ENCODE measurements at places on chromosomes 3 and 15.

GRCh38 chr3:119580067-119580760 lies 922 bp downstream of the ADPRH start:
- no peak for DNase-seq

DNA sequence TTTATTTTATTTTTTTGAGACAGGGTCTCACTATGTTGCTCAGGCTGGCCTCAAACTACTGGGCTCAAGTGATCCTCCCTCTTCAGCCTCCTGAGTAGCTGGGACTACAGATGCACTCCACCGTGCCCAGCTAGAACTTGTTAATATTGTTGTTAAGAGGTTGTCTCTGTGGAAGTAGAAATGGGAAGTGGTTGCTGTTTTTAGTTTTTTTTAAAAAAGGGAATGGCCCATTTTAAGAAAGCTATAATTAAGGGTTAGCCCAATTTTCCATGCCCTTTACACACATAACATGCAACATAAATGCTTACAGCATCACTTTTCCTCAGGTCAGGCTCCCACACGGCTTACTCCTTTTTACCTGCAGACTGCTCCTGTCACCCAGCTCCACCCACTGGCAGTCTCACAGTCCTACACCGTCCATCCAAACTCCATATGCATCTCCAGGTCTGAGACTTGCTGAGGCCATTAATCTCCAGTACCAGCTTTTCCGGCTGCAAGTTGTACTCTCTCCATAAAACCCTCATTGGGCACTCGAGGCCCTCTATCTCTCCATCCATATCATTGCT lies 19.8 kb downstream of the MORC1 start:
- no peak for DNase-seq

DNA sequence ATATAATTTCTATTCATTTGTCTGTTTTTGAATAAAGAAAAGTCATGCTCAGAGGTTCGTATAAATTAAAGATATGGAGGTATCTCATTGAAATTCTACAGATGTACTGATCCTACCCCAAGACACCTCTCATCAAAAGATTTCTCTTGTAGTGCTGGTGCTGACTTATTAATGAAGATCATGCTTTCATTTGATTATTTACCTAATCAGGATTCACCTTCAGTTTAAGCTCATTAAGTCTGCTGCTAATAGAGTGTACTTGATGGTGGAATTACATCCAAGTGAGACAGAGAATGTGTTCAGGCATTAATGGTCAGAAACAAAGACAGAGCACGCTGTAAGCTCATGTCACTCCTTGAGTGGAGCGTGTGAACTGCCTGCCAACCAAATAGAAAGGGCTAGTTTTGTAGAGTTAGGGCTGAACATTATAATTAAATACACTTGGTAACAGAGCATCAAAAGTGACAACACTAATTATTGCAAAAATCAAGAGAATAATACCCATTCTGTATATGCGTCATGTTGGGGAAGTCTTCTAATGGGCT lies 45.5 kb downstream of the KBTBD12 start:
- DNase-seq, result no peak

DNA sequence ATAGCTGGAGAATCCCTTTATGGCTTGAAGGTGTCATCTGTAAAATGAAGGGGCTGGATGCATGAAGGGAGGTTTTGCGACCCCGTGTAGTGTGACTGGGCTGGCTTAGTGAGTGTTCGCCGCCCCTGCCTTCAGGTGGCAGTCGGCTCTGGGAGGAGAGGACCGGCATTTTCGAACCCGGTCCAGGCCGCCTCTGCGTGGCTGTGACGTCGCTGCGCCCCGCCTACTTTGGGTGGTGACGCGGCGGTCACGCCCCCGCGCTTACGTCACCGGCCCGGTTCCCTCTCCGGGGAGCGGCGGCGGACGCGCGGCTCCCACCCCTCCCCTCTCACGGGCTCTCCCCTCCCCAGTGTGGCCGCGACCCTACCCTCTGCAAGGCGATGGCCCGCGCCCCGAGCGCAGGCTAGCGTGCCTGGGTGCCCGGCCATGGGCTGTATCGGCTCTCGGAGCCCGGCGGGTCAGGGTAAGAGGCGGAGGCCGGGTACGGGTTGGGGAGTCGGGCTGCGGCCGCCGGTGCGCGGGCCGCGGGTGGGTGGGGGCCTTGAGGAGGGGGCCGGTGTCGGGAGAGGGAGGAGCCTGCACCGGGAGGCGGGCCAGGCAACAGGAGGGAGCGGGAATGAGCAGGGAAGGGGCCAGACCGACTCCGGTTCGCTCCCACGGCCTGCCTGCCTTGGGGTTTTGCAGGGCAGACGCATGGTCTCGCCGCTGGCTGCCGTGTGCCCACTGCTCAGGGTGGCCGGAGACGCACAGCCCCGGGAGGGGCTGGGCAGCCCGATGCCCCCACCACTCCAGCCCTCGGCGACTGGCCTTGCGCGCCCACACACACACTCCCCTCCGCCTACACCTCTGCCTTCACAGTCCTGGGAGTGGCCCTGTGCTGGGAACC lies 1.5 kb upstream of the FAM131A start:
- peak; percentile 60 for DNase-seq

DNA sequence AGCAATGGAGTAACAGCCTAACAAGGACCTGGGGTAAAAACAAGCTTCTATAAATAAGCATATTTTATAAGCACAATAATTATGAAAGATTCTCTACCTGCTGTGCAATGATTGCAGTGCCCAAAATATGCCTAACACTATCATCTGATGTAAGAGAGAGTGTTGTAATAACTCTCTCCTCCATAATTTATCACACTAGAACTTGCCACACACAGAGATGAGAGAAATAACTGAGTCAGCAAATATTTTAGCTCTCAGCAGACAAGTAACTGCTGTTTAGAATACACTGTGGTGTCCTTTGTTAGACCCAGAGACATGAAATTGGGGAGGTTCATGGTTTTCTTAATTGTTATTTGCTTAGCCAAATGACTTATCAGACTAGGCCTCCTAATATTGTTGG lies 105.3 kb upstream of the ACP3 start:
- no peak for DNase-seq

- DNase-seq, result no peak
Observed at GRCh38 chr15:76057332-76058000, 2.3 kb upstream of the TMEM266 start.

DNA sequence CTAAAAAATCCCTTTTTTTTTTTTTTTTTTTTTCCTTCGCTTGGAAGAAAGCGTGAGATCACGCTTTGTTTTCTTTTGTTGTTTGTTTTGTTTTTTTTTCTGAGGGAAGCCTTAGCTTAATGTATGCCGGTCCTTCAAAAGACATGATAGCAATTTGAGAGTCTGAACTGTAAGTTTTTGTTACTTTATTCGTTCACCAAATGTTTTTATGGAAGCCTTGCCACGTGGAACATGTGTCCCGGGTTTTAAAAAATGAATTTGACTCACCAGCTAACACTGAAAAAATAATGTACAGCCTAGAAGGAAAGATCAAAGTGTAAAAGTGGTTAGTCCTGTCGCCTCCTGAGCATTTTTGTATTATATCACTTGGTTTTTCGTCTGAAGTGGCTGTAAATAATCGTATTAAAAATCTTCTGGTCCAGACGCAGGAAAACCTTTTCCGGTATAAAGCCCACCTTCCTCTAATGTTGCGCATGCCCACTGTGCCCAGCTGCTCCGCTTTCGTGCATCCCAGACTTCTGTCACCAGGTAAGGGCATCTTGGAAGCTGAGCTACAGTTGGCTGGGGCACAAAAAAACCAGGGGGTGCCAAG lies 795 bp upstream of the MYNN start:
- peak; percentile 87 for DNase-seq

GRCh38 chr3:57142411-57142723 lies 22.8 kb downstream of the IL17RD start:
- DNase-seq, result no peak

DNA sequence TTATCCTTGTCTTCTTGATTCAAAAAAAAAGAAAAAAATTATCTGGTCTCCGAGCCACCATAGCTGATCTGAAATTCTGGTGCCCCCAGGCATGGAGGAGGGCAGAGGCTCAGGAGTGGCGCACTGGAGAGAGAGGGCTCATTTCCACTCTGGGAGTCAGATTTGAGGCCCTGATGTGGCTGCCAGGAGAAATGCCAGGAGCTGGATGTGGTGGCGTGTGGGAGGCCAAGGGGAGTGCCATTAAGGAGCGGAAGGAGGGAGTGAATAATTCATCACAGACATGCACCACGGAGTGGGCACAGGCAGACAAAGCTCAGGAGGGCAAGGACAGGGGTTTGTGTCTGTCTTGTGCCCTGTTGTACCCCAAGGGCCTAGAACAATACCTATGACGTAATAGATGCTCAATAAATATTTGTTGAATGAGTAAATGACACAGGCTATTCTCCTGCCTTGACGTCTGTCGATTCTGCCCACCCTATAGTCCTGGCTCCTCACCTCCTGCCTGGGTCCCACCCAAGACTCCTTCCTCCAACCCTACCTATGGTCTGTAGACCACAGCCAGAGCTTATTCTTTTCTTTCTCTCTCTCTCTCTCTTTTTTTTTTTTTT lies 12.0 kb upstream of the GRIP2 start:
- no peak for DNase-seq

DNA sequence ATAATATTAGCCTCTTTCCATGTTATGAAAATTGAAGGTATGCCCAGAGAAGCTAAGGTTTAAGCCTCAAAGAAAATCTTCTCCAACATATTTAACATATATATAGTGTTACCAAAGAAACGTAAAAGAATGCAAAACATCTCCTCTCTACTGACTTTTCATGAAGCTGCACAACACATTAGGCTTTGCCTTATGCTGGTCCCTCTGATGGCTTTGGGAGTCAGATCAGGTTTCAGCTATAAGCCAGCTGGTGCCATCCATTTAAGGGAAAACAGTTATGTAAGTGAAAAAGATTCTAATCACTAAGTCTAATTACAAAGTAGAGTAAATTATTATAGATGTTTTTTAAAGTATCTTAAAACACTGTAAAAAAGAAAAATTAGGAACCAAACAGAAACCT lies 410.5 kb downstream of the LSAMP start:
- peak; percentile 19 for DNase-seq

- no peak for DNase-seq
Observed at GRCh38 chr15:81948751-81949150, 97.1 kb downstream of the MEX3B start.

DNA sequence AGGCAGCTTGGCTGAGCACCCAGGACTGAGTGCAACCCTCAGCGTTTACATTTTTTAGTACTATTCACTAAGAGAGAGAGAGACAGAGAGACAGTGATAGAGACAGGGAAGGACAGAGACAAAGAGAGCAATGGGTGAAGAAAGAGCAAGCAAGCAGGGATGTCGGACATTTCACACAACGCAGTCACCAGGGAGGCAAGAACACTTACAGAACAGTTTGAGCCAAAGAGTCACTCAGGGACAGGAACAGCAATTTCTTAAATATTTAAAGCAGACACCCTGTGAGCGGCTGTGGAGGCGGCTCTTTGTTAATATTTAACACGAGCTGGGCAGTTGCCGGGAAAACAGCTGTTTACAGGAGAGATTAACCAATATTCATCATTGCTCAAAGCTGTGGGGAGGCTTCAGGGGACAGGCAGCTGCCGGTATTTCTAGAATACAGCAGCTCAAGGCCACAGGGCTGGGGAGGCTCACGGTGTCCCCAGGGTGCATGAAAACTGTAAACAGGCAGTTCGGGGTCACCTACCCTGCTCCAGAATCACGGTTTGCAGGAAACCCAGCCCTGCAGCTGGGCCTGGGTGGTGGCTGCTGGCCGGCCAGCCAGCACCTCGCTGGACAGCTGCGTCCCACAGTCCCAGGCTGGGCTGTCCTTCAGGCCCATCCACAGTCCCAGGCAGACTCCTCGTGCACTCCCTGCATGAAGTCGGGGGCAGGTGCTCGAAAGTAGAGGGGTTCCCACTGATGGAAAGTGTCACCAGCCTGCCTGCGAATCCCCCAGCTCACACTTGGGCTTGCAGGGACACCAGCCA lies 38.8 kb upstream of the PCSK6 start:
- DNase-seq, result no peak

DNA sequence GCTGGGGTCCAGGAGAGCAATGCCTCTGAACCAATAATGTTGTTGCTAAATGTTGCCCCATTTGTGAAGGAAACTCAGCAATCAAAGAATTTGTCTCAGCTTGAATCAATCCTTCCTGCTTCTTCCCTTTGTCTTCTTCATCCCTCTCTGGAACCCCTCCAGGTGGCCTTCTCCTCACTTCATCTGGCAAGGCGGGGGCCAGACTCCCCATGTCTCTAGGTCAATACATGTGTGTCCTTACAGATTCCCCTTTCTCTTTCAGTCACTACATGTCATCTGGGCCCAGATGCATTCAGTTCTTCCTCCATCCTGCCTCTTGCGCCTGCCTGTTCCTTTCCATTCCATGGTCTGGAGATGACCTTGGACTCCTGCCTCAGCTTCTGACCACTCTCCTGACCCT lies 8.0 kb upstream of the LTF start:
- DNase-seq, result no peak

GRCh38 chr3:159763602-159764489 lies 224.8 kb upstream of the IL12A start:
- DNase-seq, result peak; percentile 20

- no peak for DNase-seq
Observed at GRCh38 chr15:34341381-34342212, 1.3 kb downstream of the NOP10 start.

GRCh38 chr15:74239051-74239705 lies 3.1 kb downstream of the CCDC33 start:
- DNase-seq, result peak; percentile 40

DNA sequence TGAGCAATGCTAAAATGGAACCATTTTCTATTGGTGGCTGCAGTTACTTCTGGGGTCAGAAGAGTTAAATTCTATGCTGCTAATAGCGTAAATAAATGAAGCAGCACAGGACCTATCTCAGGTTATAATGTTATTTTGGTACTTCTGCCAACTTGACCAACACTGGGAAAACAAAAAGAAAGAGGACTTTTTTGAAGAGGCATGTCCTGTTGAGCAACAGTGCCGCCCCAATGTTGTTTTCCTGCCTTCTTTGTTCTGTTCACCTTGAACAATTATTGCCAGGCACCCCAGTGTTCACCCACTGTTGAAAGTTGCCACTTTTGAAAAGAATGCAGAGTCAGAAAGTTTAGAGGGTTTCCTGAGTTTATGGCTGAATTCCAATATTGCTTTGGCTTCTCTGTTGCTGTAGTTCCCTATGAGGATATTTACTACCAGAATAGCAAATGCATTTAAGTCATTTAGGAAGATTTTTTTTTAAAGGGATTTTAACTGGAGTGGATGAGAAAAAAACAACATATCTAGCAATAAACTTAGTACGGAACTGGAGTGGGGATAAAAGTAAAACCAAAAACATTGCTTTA lies 679.0 kb upstream of the DPPA4 start:
- DNase-seq, result no peak

- DNase-seq, result no peak
Observed at GRCh38 chr3:66479532-66479947, 21.3 kb downstream of the LRIG1 start.

GRCh38 chr3:118618247-118619040 lies 416.2 kb downstream of the IGSF11 start:
- DNase-seq, result no peak

- no peak for DNase-seq
Observed at GRCh38 chr3:17672506-17672905, 69.9 kb downstream of the TBC1D5 start.

- no peak for DNase-seq
Observed at GRCh38 chr3:153127788-153128187, 34.2 kb upstream of the RAP2B start.

- DNase-seq, result no peak
Observed at GRCh38 chr3:174334111-174334510, 525.0 kb upstream of the NAALADL2 start.
